ENCODE measurements at places on chromosomes 11 and 22.

- DNase-seq: peak; percentile 66
Measured at GRCh38 chr11:65110354-65110861, 1.3 kb upstream of the TM7SF2 start.

- no peak for DNase-seq
Measured at GRCh38 chr11:117074119-117074518, 24.1 kb downstream of the SIK3 start.

DNA sequence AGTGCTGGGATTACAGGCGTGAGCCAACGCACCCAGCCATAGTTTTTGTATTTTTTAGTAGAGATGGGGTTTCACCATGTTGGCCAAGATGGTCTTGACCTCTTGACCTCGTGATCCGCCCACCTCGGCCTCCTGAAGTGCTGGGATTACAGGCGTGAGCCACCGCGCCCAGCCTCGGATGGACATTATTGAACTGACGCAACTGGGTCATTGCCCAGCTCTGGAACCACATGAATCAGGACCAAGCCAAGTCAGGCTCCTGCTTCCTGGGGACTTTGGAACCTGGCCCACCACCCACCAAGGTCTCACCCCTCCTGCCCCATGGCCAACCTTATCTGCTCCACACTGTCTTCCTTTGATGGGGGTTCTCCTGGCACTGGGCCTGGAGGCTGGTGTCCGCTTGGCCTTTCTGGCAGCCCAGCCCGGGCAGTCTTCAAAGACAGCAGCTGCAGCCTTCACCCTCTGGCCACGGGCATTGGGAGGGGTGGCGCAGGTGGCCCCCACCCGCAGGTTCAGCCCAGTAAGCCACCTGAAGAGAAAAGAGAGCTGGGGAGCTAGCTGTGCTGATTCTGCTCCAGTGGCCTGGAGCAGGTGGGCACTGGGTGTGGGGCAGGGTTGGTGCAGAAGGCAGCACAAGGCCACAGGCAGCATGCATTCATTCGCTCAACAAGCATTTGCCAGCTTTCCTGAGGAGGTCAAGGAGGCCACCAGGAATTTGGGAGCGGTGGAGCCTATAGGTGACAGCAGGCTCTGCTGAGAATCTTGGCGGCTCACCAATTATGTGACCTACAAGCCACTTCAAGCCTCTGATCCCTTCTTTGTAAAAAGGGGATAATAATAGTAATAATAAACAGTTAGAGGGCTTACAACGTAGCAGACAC lies 5.7 kb downstream of the CHADL start:
- no peak for DNase-seq

DNA sequence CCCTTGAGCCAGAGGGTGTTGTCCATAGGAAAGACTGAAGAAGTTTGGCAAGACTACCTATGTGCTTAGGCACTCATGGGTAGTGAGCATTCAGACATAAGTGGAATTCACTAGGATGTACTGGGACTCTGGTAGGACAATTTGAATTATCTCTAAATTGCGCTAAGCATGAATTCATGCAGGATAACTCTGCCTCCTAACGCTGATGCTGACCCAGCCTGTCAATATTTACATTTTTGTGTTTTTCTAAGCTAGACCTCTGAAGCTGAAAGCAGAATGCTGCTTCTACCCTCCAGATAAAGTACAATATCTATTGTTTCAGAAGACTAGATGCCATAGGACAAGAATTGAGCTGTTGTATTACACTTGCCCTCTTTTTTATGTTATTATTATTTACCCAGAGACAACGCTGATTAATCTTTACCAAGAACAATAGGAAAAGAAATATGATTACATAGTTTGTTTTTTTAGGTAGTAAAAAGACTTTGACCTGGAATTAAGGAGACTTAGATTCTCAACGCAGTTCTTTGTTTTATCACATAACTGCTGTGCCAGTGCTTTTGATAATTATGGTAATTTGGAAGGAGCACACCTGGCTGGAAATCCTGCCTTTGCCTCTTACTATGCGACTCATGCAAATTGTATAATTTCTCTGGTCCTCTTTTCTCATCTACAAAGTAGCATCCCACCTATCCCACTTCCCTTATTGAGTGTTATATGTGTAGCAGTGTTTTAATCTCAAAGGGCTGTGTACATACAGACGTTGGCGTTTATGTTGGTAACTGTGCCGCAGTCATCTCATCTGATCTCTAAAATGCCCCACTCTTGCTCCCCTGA lies 21.2 kb upstream of the GRAMD1B start:
- DNase-seq: no peak

DNA sequence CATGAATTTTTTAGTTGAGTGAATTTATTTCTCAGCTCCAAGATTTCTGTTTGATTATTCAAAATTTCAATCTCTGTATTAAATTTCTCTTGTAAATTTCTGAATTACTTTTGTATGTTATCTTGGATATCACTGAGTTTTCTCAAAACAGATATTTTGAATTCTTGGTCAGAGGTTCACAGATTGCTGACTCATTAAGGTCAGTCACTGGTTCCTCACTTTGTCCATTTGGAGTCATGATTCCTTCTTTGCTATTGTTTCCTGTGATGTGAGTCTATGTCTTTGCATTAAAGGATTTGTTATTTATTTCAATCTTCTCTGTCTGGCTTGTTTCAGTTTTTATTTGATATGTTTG lies 10.2 kb upstream of the IL17RA start:
- no peak for DNase-seq

- DNase-seq: no peak
Measured at GRCh38 chr22:28728002-28728401, 13.6 kb downstream of the CHEK2 start.

GRCh38 chr11:110479108-110480101 lies 49.7 kb downstream of the FDX1 start:
- DNase-seq: peak; percentile 0

DNA sequence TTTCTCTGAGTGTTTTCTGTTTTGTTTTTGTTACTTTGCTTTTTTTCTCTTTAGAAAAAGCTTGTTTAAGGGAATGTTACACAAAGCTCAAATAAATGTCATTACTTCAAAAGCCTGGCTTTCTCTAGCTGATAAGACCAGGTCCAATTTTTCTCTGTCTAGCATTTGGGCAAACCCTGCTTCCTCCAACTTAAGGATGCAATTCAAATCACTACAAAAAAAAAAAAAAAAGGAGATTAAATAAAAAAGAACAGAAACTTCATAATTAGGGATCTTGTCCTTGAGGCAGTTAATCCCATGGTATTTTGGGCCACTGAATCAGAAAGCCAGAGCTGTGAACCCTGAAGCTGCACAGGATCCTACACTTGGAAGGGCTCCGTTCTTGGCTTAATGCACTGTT lies 480.8 kb upstream of the KIRREL3 start:
- DNase-seq: no peak

All from NCI-H1694 treated with DMSO at 0.1 percent for 48 hours (cell line).